ENCODE measurements at places on chromosomes 5 and 9.

DNA sequence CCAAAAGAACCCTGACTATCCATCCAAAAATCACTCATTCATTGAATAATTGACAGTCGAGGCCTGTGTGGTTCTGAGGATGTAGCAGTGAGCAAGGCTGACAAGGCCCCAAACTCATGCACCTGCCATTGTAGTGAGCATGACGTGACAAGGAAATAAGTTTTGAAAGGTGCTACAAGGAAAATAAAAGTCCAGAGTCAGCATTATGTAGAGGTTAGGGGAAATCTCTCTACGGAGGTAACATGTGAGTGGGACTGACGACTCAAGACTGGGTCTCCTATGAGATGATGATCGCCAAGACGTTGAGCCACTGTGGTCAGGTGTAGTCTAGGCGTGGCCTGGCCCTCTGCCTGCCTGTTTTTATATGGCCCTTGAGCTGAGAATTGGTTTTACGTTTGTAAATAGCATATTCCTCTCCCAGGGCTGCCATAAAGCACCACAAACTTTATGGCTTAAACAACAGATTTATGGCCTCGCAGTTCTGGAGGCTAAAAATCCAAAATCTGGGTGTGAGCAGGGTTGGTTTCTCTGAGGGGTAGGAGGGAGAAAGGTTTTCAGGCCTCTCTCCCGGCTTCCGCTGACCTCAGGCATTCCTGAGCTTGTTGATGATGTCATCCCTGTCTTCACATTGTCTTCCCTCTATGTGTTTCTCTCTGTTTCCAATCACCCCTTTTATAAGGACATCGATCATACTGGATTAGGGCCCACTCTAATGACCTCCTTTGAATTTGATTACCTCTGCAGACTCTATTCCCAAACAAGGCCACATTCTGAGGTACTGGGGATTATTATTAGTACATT lies 206.4 kb upstream of the EGFLAM start:
- DNase-seq, result no peak

DNA sequence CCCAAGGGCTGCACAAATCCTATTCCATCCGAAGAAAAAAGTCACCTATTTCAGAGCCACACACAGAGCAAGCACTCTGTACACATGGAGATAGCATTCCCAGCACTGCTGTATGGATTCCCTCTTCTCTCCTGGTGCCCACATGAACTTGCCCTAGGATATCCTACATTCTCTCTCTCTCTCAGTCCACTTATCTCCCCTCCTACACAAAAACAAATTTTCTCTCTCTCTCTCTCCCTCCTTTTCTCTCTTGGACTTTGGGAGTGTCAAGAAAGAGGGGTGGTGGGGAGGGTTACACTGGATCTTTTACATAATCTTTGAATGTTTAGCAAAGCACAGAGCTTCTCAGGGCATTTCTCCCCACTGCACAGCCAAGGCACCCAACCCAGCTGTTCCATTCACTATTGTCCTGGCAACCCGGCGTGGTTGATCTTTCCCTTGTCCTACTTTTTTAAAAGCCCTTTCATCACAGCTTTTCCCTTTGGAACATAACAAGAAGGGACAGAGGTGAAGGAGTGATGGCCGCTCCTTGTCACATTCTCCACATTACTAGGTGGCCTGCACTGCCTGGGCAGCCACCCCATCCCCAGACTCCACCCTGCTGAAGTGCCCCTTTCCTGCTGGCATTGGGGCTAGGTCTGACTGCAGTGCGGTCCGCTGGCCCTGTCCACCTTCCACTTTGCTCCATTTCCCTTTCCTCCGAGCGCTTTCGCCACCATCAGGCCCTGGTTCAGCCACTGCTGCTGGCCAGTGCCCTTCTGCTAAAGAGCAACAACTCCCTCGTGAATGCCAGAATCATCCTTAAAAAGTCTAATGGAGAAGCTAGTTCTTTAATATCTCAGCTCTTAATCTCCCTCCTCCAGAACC lies 22.2 kb upstream of the SLC1A3 start:
- DNase-seq, result no peak

DNA sequence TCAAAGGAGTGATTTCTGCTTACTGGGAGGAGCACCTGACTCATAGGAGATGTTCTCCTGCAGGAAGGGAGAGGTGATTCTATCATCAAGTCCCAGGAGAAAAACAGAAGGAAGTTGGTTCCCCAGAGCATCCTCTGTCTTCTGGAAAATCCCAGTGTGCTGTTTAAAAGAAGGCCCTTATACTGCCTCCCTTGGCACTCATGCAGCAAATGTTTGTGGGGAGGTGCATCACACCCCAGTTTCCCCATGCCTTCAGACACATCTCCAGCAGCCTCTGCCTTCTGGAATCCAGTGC lies 63.1 kb downstream of the PPARGC1B start:
- no peak for DNase-seq

GRCh38 chr9:6565312-6565711 lies 80.2 kb downstream of the GLDC start:
- no peak for DNase-seq

GRCh38 chr9:79847074-79847473 lies 275.3 kb downstream of the TLE4 start:
- DNase-seq, result no peak

- no peak for DNase-seq
Observed at GRCh38 chr5:1647580-1647979, 123.8 kb upstream of the LPCAT1 start.

GRCh38 chr5:163497315-163497714 lies 8.1 kb upstream of the MAT2B start:
- DNase-seq, result no peak

DNA sequence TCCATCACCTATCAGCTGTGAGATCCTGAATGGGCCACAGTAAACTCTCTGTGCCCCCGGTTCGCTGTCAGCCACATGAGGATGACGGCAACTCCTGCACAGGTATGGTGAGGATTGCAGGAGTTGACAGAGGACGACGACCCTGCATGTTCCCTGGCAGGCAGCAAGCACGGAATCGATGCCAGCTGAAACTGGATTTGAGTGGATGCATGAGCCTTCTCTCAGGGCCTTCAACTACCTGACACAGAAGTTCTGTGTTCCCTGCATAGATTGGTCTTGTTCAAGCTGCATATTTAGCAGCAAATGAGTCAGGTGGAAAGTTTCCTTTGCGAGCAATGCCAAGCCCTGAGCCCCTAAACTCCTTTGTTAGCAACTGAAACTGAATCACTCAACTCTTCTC lies 69.6 kb upstream of the PTCH1 start:
- no peak for DNase-seq

DNA sequence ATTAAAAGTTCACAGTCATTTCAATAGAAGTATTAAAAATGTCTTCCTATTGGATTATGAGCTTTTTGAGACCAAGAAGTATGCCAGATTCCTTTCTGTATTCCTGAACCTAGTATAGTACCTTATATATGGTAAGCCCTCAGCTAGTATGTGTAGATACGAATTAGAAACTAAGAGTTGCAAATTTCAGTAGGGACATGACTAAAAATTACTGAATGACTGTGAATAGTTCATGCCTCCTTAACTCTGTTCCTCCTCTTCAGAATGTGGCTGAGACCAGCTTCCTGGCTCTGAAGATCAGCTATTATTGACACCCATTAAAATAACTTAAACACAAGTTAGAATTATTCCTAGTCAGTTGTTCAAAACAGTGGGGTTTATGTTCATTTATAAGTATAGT lies 19.7 kb downstream of the KDM3B start:
- no peak for DNase-seq

- no peak for DNase-seq
Observed at GRCh38 chr9:83029531-83030137, 33.3 kb downstream of the RASEF start.

GRCh38 chr5:172506251-172506650 lies 51.9 kb upstream of the SH3PXD2B start:
- no peak for DNase-seq

DNA sequence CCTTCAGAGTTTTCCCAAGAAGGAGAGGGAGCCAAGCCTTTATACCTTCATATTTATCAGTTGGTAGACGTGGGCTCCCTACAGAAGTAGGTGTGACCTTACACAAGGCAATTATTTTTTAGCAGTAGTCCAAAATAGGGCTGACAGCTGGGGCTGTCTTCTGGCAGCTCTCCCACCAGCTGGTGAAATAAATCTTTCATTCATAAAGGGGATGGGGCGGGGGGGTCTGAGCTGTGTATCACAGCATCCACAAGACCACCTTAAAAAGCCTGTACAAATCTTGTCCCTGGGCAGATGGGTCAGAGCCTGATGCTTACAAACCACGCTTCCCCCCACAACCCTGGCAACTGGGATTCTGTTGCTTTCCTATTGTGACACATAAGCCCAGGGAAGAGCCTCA lies 19.7 kb downstream of the CSF2 start:
- DNase-seq, result no peak

Measured in activated CD8-positive, alpha-beta T cell treated with anti-CD3 and anti-CD28 coated beads for 36 hours (primary cell).